Stimulated activated CD4-positive, alpha-beta T cell treated with anti-CD3 and anti-CD28 coated beads, Interleukin-4, amount 100 ng/mL, for 48 hours (primary cell): ENCODE measurements at places on chromosomes 2 and 18.

GRCh38 chr2:188824125-188824524 lies 150.0 kb upstream of the COL3A1 start:
- no peak for DNase-seq

- DNase-seq, result no peak
Observed at GRCh38 chr2:3535467-3535793, 16.1 kb upstream of the ADI1 start.

DNA sequence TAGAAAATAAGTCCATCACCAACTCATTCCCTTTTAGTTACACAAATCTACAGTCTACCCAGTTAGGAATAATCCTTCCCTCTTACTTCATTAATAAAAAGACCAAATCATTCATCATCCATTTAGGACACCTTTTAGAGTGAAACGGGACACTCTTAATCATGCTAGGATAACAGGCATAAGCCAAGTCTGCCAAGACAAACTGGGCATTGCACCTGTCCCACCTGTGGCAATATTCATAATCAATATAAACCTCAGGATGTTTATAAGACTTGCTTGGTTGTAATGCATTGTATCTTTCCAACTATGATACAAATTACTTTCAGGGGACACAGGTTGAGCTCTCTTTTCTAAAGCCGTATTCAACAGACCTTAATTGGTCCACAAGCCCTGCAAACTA lies 82.7 kb upstream of the SH3BP4 start:
- DNase-seq, result no peak

DNA sequence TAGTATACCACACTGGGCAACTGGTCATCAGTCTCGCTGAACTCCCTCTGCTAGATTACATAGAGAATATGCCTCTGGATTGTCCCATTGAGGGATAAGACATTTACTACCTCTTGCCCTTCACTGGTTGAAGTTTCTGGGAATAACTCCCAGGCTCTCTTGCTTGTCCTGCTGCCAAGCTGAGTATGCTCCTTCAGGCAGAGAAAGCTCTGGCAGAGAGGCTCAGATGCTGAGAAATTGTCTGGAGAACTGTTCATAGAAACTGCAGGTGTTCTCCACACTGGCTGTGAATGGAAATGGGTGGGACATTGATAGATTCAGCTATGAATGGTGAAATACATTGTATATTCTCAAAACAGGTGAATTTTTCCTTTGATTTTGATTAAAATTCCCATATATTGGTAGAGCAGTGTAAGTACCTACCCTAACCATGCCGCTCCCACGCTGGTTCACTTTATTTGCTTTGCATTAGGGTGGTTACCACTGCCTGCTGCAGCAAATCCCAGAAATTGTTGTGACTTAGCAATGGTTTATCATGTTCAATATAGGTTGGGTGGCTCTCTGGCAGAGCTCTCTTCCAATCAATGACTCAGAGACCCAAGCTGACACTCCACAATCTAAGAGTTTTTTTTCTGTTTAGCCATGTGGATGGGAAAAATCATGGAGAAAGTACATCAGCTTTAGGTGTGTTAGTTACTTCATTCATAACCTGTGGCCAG lies 36.7 kb downstream of the FAM117B start:
- DNase-seq, result no peak

DNA sequence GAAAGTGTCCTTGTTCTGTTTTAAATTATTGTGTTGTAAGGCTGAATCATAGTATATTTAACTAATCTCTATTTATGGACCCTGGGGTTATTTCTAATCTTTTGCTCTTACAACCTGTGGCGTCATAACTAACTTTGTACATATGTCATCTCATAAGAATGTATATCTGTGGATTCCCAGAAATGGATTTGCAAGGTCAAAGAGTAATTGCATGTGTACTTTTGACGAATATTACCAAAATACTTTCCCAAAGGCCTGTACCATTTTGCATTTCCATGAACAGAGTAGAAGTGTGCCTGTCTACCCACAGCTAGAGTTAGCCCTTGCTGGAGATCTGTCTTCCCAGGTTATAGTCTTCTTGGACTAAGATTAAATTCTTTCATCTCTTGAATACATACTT lies 42.8 kb downstream of the SEMA4F start:
- no peak for DNase-seq

GRCh38 chr18:50396005-50396660 lies 21.3 kb downstream of the SKA1 start:
- DNase-seq, result no peak

DNA sequence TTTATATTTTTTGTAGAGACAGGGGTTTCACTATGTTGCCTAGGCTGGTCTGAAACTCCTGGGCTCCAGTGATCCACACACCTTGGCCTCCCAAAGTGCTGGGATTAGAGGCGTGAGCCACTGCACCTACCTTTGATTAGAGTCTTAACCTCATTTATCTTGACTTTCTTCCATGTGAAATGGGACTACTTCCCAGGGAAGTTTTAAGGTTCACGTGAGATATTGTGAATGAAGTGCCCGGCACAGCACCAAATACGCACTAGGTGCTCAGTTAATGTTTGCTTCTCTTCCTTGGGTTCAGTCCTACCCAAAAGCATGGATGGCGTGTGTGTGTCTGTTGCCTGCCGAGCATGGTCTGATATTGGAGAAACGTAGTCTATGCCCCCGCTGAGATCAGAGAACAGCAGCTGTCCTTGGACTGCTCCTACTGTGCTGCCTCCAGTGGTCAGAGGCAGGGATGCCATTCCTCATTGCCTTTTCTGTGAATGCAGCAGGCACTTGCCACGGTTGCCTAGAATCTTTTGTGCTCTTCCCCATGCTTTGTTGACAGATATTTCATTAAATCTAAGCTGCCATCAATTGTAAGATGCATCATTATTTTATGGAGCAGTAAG lies 12.3 kb upstream of the TFCP2L1 start:
- DNase-seq, result no peak

DNA sequence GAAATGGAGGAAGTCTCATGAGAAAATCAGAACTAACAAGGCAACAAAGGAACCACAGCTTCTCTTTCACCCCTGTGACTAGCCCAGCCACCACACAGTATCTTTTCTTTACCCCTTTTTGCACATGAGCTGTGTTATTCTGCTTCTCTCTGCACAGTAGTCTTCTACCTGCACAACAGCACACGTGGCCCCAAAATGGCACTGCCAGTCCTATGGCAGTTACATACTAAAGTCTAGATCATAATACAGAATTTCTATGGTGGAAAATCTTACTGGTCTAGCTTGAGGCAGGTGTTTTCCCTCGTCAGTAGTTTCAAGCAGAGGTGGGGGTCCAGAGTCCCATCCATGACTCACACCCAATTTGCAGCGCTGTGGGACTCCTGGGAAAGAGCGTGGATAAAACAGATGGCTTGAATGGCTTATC lies 177.7 kb downstream of the DIS3L2 start:
- DNase-seq, result no peak

DNA sequence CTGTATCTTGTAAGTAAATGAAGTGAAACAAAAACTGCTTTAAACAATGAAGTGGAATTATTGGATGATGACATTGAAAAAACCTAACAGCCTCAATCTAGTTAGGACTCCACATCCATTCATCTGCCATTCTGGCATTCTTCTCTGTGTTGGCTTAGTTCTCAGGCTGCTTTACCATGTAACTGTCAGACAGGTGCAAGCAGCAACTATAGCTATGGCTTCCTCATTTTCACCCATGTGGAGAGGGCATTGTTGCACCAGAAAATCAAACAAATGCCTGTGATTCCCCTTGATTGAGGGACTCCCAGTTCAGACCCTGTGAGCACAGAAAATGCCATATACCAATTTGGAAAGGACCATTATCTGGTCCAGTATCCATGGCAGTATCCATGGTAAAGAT lies 129.5 kb upstream of the NYAP2 start:
- DNase-seq, result no peak

DNA sequence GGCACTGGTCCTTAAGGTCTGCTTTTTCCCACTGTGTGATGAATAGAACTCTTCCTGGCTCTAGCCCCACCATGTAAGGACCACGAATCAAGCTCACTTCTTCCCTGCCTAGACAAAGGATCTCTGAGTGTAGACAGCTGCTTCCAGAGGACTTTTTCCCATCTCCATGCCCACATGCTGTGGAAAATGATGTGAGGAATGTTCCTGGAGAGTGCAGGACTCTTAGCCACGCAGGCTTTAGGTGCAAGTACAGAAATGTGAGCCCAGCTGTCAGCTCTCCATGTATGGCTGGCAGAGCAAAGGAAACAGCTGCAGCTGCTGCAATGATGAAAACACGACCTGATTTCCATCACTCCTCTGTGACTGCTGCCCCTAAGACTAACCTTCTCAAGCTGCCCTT lies 35.5 kb downstream of the NXPH2 start:
- no peak for DNase-seq

GRCh38 chr2:239804161-239805042 lies 220.7 kb downstream of the NDUFA10 start:
- no peak for DNase-seq

DNA sequence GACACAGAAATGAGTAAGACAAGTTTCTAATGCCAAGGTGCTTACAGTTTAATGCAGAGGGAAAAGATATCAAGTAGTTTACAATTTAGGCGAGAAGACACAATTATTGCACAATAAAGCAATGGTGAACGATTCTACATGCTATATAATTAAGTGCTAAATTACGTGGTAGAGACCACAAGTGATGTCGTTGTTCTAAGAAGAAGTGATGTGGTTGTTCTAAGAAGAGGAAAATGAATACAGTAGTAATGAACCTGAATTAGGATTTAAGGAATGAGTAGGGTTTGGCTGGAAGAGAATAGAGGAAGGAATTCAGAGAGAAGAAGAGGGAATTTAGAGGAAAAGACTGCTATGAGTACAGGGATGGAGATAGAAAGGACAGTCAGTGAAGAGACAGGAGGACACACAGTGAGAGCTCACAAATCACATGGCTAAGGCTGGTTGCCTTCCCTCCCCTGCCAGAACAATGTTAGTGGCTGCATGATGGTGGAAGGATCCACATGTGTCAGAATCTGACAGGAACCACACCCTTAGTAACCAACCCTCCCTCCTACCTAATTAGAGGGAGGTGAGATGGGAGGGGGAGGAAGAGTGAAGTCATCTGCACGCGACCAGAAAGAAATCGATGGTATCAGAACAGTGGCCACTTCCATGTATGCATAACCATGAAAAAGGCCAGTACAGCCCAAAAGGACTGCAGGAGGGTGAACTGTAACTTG lies 44.7 kb downstream of the M1AP start:
- DNase-seq, result no peak

- no peak for DNase-seq
Observed at GRCh38 chr2:170567429-170567828, 147.7 kb upstream of the SP5 start.

DNA sequence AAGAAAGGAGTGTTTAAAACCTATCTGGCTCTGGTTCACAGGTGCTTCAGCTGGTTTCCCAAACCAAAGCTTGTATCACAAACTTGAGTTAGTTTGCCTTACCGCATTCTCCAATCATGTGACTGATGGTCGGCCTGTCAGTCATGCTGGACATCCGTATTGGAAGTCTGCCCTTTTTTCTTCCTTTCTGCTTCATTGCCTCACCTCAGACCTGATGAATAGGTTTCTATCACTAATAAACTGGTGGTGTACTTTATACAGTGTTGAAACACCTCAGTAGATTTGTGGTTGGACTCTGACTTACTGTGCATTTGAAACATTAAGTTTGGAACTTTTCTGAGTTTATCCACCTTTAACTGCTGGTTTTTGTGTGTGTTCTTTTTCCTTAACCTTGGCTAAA lies 84.1 kb downstream of the R3HDM1 start:
- no peak for DNase-seq

DNA sequence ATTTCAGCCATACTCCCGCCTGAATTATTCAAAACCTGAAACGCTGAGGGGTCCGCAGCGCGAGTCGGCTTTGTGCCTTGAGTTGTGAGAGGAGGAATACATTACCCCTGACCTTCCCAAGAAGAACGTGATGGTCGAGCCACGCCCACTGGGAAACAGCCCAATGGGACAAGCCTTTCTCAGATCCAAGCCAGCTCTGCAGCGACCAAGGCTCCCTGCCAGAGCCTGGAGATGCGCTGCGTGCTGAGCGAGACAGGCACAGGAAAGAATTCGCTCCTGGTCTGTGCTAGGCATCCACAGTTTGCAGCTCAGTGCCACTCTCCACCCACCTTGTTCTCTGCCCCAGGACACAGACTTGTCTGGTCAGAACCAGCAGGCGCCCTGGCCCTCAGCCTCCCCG lies 74.1 kb upstream of the GLI2 start:
- no peak for DNase-seq

DNA sequence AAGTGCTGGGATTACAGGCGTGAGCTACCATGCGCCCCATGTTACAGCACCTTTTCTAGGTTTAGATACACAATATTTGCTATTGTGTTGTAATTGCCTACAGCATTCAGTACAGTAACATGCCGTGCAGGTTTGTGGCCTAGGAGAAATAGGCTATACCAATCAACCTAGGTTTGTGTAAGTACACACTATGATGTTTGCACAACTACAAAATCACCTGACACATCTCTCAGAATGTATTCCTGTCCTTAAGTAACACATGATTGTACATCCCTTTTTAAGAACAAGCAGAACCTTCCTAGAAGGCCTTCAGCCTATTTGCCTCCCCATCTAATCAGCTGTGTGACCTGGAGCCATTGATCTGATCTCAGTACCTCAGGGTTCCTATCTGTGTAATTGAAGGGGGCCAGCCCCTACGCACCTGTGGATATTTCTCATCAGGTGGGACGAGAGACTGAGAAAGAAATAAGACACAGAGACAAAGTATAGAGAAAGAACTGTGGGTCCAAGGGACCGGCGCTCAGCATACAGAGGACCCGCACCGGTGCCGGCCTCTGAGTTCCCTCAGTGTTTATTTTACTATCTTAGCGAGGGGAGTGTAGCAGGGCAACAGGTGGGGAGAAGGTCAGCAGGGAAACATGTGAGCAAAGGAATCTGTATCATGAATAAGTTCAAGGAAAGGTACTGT lies 18.7 kb upstream of the TMBIM1 start:
- DNase-seq, result no peak

- DNase-seq, result no peak
Observed at GRCh38 chr2:63425079-63425416, 163.2 kb downstream of the WDPCP start.

- peak; percentile 7 for DNase-seq
Observed at GRCh38 chr2:42569116-42569711, 782 bp downstream of the MTA3 start.

DNA sequence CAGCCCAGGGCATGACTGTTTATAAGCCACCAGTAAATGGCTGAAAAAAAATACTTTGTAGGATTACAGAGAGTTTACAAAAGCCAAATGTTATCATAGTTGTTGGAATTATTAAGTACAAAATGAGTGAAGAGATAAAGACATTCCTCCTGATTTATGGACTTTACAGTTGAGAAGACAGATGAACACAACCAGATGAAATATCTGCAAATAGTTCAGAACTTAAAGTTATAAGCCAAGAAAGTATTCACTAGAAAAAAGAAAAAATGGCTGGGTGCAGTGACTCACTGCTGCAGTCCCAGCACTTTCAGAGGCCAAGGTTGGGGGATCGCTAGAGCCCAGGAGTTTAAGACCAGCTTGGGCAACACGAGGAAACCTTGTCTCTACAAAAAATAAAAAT lies 11.2 kb downstream of the PMAIP1 start:
- DNase-seq, result no peak

GRCh38 chr2:1730015-1730927 lies 14.0 kb downstream of the PXDN start:
- DNase-seq, result no peak
